Astrocyte (in vitro differentiated cells and primary cell): ENCODE measurements at places on chromosomes 6 and 20. TPM values are rescaled to one million over a fixed set of nuclear protein-coding genes. Genes with fewer than 3 reads are reported as not detected.

DNA sequence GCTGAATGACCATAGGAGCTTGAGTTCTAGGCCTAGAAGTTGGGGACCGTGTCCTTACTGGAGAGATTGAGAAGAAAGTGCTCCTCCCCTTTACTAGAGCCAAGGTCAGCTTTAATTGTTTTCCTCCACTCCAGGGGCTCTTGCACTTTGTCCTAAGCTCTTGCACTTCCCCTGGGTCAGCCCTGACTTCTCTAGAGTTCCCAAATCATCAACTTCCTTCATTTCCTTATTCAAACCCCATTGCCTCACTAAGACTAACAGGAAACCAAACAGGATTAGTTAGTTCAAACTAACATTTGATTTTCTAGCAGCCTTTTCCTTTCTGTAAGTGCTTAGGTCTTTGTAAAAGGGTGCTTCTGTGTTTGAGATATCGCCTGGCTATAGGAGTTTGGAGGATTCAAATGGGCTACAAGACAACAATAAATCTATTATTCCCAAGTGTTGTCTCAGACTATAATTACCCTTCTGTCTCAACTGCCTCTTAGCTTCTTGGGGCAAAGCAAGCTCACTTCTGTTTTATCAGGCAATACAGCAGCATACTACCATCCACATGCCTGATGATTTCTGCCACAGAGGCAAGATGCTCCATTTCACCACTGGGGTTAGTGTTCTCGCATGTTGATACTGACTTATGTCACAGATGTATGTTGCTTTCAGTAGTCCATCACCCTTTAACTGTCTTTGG lies 12.8 kb upstream of the DTNBP1 start:
- DNase-seq: no peak

- DNase-seq: no peak
Measured at GRCh38 chr6:30614044-30614842, 2.8 kb downstream of the PPP1R10 start.

DNA sequence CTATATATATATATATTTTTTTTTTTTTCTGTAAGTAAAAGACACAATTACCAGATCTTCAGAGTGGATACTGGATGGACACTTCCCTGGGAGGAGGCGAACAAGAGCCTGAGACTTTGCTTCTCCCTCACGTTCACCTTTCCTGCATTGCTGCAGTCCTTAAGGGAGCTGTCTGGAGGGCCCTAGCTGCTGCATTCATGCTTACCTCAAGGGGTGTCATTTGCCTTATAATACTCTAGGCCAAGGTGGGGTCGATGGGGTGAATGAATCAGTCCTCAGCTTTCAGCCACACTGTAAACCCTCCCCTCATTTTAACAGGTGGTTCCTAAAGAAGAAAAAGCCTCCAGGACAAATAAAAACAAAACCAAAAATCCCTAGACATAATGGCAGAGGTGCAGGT lies 34.8 kb upstream of the CD83 start:
- DNase-seq: no peak

DNA sequence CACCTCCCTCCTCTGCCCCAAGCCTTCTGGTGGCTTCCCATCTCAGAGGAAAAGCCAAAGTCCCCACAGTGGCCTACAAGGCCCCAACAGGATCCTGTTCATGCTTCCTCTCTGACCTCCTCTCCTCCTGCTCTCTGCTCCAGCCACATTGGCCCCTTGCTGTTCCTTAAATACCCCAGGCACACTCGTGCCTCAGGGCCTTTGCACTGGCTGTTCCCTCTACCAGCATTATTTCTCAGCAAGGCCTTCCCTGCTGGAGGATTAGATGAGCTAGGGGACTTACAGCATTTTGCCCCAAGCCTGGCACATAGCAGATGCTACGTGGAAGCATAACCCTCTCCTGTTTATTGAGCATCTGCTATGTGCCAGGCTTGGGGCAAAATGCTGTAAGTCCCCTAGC lies 7.8 kb downstream of the CCN5 start:
- no peak for DNase-seq

DNA sequence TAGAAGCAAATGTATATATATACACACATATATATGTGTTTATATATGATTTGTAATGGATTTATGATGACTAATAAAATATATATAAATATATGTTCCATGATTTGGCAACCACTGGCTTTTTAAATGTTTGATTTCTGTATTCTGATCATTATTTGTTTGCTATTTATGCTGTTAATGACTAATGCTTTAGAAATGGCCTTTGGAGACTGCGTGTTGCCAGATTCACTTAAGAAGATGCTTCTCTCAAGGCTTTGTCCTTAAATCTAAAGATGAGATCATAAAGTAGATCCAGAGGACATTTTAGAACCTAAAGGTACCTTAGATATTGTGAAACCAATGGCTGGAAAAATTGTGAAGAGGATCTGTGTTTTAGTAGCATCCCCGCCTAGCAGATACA lies 116.0 kb upstream of the SUPT3H start:
- DNase-seq: no peak

DNA sequence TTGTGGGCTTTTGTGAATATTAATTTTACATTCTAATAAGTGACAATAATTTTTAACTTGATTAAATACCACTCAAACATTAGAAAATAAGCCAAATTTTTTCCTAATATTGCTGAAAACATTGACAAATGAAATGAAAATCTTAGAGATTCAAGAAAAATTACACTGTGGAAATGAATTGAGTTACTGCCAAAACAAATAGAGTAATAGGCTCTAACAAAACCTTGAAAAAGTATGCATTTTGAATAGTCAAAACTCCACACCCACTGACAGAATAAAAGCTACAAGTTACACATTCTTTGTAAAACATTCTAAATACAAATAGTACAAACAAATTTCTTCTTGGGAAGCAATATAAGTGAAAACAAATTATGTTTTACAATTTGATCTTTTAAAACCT lies 5.9 kb downstream of the TBX18 start:
- DNase-seq: no peak

- no peak for DNase-seq
Measured at GRCh38 chr6:111565326-111566221, 40.1 kb downstream of the TRAF3IP2 start.

LAMA2 gene
- total RNA-seq: 1.7 and 1.8 TPM in 2 replicates

PANK2 gene
- total RNA-seq: 51.5 and 59.3 TPM in 2 replicates

LCA5 gene
- total RNA-seq: 5.8 and 6.2 TPM in 2 replicates

SFT2D1 gene
- 54.3 and 63.9 TPM in 2 replicates for total RNA-seq

FOXO3 gene
- total RNA-seq: 35.0 and 37.3 TPM in 2 replicates

SNAI1 gene
- 9.1 and 9.5 TPM in 2 replicates for total RNA-seq

ATP9A gene
- total RNA-seq: 12.9 and 13.5 TPM in 2 replicates

DAAM2 gene
- 38.4 and 50.3 TPM in 2 replicates for total RNA-seq
